ENCODE measurements at places on chromosomes 13 and 19.

DNA sequence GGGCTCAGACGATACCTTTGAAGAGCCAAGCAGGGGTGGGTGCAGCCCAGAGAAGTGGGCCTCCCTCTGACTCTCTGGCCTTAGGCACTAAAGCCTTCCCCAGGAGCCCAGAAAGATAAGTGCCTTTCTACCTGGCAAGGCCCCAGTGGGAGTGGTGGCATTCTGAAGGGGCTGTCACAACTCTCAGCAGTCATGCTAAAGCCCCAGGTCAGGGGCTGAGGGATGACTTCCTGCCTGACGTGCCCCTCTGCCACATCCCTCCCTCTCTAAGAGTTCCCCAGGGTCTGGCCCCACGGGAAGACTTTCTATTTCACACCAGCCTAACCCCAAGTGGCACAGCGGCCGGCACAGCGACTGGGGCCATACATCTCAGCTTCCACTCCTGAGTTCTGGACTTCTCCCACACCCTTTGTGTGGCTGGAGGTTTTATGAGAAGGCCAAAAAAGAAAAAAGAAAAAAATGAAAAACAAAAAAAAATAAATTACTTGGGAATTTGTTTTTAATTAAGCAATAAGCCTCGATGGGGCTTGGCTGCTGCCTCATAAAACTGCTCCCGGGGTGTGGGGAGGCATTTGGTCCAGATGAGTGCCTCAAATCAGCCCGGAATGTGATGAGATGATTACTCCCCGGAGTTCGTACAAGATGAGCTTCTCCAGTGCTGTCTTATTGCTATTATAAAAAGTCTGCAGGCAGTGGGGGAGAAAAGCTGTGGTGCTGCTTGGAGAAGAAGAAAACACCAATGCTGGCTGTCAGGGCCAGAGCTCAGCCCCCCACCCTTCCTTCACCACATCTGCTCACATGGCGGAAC, 28.5 kb upstream of the PLEKHF1 start:
- no peak for DNase-seq

GRCh38 chr19:29519146-29519545, 6.6 kb upstream of the VSTM2B start:
- no peak for DNase-seq

DNA sequence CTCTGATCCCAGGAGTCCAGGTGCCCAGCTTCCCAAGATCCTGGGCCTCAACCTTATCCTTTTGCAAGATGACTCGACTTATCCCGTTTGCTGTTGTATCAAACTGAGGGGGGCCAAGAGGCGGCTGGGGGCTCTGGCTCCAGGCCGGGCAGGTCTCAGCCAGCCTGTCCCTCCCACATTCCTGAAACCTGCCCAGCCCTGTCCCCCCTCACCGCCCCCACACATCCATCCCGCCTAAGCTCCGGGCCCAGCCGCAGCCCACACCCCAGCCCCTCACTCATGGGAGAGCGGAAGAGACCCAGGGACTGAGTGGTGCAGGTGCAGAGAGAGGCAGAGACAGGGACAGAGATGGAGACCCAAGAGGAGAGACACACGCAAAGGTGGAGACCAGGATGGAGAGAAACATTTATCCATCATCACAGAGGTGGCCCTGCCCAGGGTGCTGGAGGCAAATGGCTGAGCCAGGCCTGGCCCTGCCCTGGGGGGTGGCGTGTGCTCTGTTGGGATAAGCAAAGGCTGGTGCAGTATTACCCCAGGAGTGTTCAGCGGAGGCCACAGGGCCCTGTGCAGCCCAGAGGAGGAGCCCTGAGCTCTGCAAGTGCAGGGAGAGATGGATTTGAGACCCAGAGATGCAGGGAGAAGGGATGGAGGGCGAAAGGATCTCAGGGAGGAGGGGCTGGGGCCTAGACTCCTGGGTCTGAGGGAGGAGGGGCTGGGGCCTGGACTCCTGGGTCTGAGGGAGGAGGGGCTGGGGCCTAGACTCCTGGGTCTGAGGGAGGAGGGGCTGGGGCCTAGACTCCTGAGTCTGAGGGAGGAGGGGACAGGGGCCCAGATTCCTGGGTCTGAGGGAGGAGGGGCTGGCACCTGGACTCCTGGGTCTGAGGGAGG, 1.6 kb downstream of the BCAM start:
- DNase-seq: no peak

GRCh38 chr13:29448174-29448573, 147.3 kb downstream of the SLC7A1 start:
- DNase-seq: no peak

GRCh38 chr13:20378721-20379120, 146.6 kb upstream of the GJB6 start:
- no peak for DNase-seq

DNA sequence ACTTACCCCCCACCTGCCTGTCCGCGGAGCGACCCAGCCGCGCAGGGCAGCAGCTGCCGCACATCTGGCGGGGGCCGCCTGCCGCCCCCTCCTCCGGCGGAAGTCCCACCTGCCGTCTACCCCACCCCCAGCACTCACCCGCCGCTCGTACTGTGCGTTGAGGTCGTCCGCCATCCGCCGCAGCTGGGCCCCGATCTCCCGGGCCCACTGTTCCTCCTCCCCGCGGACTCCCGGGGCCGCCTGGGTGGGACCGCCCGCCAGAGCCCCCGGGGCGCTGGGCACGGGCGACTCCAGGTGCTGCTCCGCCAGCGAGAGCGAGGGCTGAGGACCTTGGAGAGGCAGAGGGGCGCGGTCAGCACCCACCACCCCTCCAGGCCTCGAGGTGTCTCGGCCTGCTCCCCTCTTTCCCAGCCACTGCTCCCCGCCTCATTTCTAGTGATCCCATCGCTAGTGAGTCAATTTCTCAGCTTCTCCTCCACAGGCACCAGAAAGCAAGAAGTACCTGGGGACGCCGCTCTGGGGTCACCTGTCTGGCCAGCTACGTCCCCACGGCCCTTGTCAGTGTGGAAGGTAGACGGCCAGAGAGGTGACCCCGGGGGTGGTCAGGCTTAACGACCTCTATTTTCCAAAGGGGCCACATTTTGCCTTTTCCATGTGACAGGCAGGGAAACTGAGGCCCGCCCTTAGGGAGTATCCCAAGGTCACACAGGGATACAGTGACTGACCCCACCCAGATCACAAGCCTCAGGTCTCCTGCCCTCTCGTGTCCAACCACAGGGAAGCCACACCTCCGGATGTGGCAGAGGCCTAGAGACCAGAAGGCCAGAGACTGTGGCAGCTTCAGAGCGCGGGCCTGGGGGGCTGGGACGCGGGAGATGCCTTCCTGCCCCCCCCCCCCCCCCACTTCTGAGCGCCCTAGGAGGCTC, 4.3 kb downstream of the BBC3 start:
- DNase-seq: peak; percentile 54

- DNase-seq: peak; percentile 78
Observed at GRCh38 chr13:20902438-20903163, at the start of gene XPO4. XPO4 (minus strand) TSS chr13:20902746; CDS start chr13:20902738, 8 bp downstream.

DNA sequence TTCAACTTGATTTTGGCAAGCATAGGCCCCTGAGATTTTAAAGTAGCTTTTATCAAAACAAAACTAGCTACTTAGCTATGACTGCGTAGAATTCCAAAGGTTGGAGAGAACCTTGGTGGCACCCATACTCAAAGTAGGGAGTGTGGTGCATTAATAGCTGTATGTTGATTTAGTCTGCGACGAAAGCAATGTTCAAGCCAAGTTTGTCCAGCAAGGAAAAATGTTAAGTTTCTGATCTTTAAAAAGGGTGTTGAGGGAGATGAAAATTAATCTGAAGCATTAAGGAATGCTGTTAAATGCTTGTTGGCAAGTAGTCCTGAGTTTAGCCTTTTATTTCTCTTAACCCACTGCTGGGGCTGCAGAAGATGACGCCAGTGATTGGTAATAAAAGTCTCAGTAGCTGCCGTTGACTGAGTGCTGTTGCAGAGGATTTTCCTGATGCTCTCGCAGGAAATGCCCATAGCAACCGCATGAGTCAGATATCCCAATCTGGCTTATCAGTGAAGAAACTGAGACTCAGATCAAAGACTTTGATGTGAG, 75.9 kb upstream of the RNF113B start:
- no peak for DNase-seq

- DNase-seq: peak; percentile 50
Observed at GRCh38 chr19:10551698-10552301, 8.1 kb downstream of the ATG4D start.

Measured in CD4-positive, alpha-beta T cell treated with Interleukin-2 at 100 ng/mL for 4 hours (primary cell).